ENCODE measurements at places on chromosomes 2 and 18.

DNA sequence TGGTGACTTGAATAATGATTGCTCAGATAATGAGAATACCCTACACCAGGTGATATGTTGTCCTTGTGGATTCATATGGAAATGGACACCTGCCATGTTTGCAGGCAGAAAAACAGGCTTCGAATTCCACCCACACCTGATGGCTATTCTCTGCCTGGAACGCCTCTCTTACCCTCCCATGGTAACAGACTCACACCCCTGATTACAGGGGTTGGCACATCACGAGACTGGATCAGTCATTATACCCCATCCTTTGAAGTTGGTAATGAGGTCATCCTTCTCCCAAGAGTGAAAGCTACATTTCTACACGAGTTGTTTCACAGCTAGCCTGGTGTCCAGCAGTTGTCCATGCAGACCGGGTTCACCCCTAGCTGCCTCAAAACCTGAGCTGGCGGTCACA, 71.4 kb upstream of the MBOAT2 start:
- DNase-seq = no peak

GRCh38 chr2:98727369-98728087, 3.4 kb downstream of the MGAT4A start:
- DNase-seq = no peak

DNA sequence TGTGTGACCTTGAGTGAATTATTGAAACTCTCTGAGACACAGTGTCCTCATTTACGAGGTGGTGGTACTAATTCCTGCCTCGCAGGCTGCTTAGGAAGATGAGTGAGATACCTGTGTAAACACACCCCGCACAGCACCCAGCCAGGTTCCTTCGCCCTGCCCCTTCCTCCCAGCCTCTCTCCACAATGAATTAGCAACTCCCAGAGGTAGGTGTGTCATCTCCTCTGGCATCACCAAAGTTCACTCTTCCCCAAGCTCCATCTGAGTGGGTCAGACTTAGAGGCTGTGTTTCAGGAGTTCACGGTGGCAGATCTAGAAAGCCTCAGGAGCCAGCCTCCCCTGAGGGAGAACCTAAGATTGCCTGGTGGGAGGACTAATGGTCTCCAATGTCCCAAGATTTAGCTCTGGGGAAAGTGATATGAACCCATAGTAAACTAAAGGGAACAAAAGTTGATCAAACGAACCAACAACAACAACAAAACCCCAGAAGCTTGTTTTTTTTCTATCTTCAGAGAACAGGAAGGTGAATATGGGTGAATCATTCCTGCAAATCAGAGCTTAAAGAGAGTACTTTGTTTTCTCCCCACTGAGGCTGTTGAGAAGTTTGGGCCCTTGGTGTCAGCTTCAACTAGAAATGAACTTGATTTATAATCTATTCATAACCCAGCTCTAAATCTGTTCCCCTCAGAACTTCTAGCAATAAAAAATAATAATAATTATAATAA, 44.4 kb upstream of the NRP2 start:
- DNase-seq = no peak

- DNase-seq = no peak
These were observed 432.1 kb upstream of the DCC start for GRCh38 chr18:51907687-51908597.

- no peak for DNase-seq
These were observed 49.1 kb downstream of the CENPO start for GRCh38 chr2:24842081-24843050.

All from MG63 (cell line).